ENCODE measurements at places on chromosomes 13 and 19.

DNA sequence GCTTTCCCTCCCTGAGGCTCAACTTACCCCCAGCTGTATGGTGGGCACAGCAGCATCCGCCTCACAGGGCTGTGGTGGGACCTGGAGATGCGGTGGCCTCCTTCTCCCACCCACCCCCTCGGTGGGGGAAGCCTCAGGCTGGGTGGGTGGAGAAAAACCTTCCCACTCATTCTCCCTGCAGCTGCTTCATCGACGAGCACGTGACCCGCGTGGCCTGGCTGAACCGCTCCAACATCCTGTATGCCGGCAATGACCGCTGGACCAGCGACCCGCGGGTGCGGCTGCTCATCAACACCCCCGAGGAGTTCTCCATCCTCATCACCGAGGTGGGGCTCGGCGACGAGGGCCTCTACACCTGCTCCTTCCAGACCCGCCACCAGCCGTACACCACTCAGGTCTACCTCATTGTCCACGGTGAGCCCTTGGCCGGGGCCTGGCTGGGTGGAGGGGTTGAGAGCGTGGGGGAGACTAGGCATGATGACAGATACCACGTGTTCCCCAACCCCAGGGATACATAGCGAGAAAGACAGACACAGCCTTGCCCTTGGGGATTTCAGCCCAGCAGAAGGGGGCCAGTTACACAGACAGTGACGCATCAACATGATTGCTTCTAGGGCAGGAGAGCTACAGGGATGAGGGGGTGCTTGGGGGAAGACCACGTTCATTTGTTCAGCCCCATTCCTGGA lies 12.2 kb downstream of the IGLON5 start:
- DNase-seq = no peak

GRCh38 chr19:45477186-45477585 lies 9.4 kb downstream of the FOSB start:
- no peak for DNase-seq

- DNase-seq = no peak
Observed at GRCh38 chr13:46179969-46180763, 1.8 kb downstream of the LCP1 start.

- DNase-seq = no peak
Observed at GRCh38 chr19:32624410-32624809, 43.4 kb downstream of the PDCD5 start.

GRCh38 chr19:40521276-40521675 lies 54.5 kb downstream of the SPTBN4 start:
- DNase-seq = no peak
